CD4-positive, alpha-beta T cell treated with Interleukin-17A for 1 hour (primary cell): ENCODE measurements at places on chromosomes 11 and 22.

GRCh38 chr11:122037911-122038310, 78.1 kb downstream of the BLID start:
- DNase-seq = no peak

GRCh38 chr11:16204261-16204660, 152.1 kb downstream of the SOX6 start:
- DNase-seq = no peak

DNA sequence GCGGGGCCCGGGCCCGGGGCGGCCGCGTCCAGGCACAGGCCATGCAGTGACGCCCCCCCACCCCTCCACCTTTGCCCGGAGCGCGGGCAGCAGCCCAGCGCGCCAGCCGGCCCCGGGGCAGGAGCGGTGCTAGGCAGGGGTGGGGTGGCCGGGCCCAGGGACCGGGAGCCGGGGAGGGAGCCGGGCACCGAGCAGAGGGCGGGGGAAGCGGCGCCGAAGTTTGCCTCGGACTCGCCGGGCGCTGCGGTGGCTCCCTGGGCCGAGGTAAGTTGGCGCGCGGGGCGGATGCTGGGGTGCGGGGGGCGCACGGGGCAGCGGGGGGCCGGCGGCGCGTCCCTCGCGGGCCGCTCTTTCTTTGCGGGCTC, 332 bp downstream of the TEAD1 start:
- DNase-seq = no peak

- DNase-seq = peak; percentile 10
Observed at GRCh38 chr22:46537225-46537945, at the start of gene CELSR1. TSS of gene CELSR1 (minus strand) at chr22:46537620. CDS start at chr22:46537170, 450 bp downstream.

DNA sequence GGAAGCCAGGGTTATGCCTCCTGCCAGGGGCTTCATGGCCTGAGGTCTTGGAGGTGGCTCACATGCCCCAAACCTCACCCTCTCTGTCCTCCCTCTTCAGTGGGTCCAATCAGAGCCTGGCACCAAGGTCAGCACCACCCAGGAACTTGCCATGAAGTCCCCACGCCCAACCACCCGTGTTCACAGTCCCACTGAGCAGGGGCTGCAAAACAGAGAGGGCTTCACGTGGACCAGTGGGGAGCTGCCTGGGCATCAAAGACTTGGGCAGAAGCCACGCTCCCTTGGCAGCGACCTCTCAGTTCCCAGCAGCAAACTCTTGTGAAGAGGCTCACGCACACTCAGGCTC, 425.8 kb upstream of the B3GAT1 start:
- DNase-seq = no peak

DNA sequence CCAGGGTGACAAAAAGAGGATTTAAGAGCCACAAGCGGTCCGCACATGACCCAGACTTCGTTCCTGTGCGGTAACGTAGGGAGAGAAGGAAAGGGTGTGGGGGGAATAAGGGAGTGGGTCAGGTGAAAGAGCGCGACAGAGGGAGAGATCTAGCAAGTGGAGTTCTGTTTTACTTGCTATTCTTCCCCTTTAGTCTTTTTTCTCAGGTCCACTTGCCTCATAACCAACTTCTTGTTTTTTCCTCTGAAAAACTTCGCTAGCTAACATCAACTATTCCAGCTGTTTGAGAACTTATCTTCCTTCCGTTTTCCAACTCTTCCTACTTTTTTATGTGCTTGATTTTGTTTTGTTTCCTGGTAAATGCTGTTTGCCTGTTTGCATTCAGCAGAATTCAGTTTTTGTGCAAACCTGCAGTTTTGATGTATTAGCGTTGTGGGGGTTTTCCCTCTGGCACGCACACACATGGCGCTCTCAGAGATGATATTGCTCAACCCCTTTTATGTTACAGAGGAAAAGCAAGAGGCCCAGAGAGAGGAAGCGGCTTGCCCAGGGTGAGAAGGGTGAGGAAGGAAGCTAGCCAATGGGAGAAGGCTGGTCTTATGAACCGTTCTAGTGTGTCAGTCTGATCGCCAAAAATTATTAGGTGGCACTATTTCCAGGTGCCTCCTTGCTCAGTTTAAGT, 592 bp upstream of the CTSC start:
- peak; percentile 77 for DNase-seq

- no peak for DNase-seq
Observed at GRCh38 chr11:70397336-70397982, 870 bp upstream of the CTTN start.

GRCh38 chr11:117717485-117718314, 79.3 kb downstream of the DSCAML1 start:
- DNase-seq = no peak

GRCh38 chr11:104784684-104785460, 113.4 kb downstream of the CASP12 start:
- DNase-seq = peak; percentile 10

- no peak for DNase-seq
Observed at GRCh38 chr11:20248121-20248772, 88.0 kb upstream of the DBX1 start.

DNA sequence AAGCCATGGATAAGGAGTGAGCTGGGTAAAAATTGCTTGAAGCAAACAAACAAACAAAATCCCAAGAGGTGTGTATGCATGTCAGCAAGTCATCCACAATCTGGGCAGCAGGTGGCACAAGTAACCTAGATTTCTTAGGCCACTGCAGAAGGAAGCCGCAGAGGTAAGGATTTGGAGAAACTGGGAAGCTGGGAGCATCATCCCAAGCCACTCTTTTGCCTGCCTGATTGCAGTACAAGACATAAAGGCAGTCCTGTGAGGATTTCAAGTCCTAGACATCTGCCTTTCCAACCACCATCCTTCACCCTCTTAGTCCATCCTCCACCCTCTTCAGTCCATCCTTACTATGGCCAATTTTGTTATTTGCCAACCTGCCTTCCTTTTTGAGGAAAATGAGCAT, 67.2 kb upstream of the BMAL1 start:
- DNase-seq = peak; percentile 27

GRCh38 chr11:125157953-125158680, 6.4 kb upstream of the PKNOX2 start:
- DNase-seq = no peak

GRCh38 chr22:37459206-37459605, 27.0 kb downstream of the MFNG start:
- no peak for DNase-seq

GRCh38 chr11:83287631-83288030, 1.5 kb upstream of the CCDC90B start:
- DNase-seq = no peak

- no peak for DNase-seq
Observed at GRCh38 chr22:19196841-19197612, 18.5 kb upstream of the SLC25A1 start.

- no peak for DNase-seq
Observed at GRCh38 chr11:118928870-118929500, 3.3 kb upstream of the BCL9L start.

- DNase-seq = no peak
Observed at GRCh38 chr11:11806074-11806473, 35.7 kb upstream of the USP47 start.

DNA sequence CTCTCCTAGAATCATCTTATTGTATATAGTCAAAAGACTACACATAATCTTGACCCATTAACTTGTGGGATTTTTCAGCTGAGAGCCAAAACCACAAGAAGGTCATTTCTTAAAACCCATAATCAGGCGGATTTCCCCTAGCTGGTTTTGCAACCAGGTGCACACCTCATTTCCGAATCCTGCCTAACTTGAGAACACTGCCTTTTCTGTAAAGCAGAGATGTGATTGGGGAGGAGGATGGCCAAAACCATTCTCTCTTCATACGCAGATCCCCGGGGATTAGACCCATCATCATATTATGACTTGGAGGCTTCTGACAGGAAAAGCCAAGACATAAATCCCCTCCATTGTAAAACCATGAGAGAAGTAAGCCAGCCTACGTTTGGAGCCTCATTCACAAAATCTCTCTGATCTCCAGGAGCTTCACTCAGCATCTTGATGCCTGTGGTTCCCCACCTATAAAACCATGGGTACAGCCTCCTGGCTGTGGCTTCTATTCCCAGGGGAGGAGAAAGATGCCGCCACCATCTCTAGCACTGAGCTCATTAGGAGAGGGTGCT, 191.3 kb downstream of the KIF18A start:
- DNase-seq = no peak

DNA sequence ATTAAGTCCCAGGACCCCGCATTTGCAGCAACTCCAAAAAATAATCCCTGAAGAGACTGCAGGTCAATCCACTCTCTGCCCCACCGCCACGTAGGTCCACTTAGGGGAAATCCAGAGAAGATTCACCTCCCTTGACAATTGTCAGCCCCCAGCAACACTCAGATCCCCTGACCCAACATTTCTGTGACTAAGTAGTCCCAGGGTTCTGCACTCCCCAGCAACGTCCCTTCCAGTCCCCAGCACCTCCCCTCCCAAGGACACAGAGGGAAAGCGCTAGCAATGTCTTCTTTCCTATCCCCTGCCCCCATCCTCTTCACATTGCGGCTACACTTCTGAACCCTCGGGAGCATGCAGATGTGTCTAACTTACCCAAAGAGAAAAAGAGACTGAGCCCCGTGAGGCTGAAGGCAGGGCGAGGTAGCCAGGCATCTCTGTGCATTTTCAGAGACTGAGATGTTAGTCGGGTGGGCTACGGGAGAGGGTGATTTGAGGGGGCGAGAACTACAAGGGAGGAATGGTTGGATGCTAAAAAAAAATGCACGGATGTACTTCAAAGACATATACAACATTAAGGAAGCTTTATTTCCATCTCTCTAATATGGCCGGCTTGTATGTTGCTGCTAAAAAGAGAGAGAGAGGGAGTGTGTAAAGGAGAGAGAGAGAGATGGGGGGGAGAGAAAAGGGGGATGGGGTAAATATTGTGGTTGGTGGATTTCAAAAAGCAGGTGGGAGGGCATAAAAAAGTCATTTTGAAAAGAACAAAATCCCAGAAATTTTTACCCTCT, at the start of gene SCN2B:
TSS of gene SCN2B (minus strand) at position 647 of the 785 bp plus-strand sequence. CDS start at position 439, 208 bp downstream.
- no peak for DNase-seq

DNA sequence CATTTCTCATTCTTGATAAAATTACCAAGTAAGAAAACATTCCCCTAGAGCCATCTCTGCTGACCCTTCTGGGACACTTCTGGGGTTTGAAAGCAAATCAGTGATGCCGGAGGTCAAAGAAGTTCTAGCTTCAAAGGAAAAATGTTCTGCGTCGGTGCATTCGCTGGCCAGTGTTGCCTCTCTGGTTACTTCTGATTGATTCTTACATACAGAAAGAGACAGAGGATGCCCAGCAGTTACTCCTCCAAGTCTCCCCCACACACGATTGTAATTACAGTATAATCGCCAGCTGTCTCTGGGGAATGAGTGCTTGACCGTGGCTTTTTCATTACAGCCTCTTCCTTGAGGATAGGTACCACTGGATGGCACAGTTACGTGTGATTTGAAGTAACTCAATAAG, 150.9 kb downstream of the SNX19 start:
- DNase-seq = no peak

GRCh38 chr11:32006799-32007388, 84.0 kb upstream of the RCN1 start:
- peak; percentile 30 for DNase-seq

DNA sequence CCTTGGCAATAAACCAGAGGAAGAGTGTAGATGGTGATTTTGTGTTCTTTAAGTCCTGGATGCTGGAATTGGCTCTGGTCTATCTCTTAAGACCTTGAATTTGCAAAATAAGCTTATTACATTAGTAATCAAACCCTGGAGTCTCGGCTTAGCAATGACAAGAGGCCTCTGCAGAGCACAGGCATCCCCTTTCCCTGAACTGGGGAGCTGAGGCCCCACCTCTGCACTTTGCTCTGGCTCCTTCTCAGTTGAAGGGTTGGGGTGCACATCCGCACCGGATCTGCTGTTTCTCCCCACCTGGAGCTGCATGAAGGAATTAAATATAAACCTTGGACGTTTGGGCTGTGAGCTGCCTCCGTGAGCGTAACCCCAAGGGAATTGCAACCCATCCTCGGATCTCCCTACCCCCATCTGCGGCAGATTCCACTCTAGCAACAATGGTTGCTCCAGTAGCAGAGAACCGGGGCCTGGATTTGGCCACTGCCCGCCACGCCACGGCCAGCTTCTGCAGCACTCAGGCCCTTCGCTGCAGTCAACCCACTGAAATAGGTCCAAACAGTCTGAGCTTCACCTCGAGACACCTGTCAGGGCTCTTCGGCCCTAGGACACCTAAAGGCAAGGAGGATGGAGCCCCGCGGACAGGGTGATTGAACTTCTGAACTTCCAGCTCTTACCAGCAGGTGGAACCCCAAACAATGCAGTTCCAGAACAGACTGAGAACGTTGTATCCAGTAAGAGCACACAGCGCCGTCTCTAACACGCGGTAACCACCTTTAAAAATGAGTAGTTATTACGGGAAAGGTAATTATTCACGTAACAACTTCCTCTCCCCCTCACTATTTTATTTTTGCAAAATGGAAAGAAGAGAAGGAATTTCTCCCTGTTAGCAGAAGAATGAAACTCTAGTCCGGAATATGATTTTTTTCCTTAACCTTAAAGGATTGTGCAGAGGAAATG, 54.8 kb upstream of the CAPRIN1 start:
- DNase-seq = peak; percentile 83

- no peak for DNase-seq
Observed at GRCh38 chr11:15933886-15934625, 422.3 kb downstream of the SOX6 start.

- no peak for DNase-seq
Observed at GRCh38 chr22:30858976-30859713, 109.4 kb downstream of the MORC2 start.

- no peak for DNase-seq
Observed at GRCh38 chr11:114017723-114018122, 41.8 kb upstream of the ZBTB16 start.

GRCh38 chr11:9133956-9134355, 42.6 kb upstream of the SCUBE2 start:
- no peak for DNase-seq
